ENCODE measurements at places on chromosomes 2 and 18.

DNA sequence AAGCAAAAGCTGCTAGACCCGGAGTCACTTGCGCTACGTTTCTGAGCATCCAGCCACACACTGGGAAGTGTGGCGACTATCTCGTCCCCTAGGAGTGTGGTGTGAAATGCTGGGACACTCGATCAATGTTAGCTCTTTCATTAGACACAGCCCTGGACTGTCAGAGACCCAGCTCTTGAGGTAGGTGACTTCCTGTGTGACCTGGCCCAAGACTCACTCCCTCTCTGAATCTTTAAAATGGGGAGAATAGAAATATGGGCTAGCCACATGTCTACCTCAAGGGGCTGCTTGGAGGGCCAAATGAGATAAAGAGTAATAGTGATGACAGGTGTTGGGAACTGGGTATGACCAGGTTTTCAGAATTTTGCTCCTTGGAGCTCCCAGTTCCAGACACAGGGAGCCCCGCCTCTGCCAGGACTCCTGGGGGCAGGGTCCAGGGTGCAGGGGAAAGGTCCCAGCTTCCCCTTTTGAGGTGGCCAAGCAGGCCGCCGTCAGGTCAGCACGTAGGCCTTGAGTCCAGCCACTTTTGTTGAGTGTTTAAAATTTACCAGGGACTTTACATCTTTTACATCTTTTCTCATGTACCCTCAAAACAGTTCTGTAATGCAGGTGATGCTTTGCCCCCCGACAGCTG, 36.0 kb downstream of the CTIF start:
- DNase-seq, result no peak

- DNase-seq, result no peak
These were observed 72.8 kb upstream of the TMEFF2 start for GRCh38 chr2:192267484-192267883.

DNA sequence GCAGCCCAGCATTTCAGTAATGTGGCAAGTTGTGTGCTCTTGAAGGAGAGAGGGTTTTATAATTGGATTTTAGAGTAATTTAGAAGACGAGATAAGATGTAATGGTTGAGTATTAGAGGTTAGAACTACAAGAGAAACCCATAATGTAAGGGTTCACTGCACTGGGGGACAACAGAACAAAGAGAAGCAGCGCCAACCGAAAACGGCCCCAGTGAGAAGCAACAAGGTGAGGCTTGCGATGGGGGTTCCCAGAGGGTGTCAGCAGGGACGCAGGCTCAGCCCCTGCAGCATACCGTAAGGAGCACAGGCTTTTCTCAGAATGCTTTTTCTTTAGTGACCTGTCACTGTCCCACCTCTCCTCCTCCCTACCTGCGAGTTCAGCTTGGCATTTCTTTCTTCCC, 183.9 kb upstream of the ETAA1 start:
- DNase-seq, result no peak

DNA sequence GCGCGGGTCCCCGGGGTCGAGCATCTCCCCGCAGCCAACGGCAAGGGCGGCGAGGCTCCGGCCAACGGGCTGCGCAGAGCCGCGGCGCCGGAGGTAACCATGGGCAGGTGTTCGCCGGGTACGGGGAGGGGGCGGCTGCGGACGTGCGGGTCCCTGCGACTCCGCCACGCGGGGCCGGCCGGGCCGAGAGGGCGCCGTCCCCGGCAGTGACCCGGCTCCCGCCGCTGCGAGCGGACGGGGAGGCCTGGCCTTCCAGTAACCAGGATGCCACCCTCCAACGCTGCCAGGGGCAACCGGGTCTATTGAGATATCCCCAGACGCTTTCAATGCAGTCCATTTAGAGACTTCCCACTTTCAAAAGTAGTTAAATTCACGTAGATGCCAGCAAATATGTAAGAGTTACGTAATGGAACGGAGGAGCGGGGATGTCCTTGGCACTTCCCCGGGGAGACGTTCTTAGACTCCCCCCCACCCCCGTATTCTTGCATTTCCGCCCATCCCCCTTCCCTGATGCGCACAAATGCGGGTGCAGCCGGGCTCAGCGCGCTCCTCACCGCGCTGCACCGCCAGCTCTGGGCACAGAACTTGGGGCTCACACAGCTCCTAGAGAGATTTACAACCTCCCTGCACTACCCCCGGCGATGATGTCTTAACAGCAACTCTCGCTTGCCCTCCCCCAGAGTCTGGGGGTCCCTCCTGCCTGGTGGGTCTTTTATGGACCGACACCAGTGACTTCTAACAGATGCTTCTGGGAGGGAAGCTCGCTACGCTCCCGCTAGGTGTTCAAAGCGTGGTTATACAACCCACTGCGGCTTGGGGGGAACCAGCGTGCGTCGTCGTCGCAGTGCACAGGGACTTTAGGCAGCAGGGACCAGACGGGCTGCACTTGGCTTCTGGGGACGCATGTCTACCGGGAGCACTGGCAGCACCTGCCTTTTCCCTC, 657 bp downstream of the SGPP2 start:
- DNase-seq, result peak; percentile 14

DNA sequence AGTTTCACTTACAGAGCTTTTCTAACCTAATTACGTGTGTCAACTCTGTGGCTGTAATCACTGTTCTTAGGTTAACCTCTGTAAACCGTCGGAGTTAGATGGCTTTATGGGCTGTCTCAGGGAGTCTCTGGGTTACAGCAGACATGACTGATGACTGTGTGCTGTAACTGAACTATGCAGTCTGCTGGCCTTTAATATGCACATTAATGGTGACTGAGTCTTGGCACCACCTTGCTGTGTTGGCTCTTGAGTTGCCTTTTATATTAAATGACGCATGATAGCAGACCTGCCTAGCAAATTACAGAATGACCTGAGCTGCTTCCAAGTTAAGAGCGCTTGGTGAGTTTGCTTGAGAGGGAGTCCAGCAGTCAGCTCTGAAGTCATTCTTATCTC, 90.1 kb downstream of the ACKR3 start:
- DNase-seq, result peak; percentile 2

DNA sequence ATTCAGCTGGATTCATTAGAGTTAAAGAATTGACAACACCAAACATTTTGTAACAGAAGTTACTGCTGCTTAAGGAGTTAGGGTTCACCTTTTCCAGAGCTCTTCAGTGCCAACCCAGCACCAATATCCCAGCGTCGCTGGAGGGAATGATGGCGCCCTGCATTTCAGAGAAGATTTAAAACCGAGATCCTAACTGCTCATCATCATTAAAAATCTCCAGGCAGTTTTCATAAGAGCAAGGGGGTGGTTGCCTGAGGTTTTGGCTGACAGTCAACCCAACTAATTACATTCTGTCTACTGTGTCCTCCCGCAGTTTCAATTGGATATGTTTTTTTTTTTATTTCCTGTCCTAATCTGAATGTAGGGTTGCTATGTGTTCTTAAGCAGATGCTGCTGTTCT, 509.6 kb upstream of the TCF4 start:
- no peak for DNase-seq

- no peak for DNase-seq
These were observed 69.2 kb downstream of the MYCN start for GRCh38 chr2:16009560-16009959.

GRCh38 chr2:139529080-139529479, 748.9 kb upstream of the NXPH2 start:
- no peak for DNase-seq

GRCh38 chr18:13893418-13893760, 21.9 kb downstream of the MC2R start:
- DNase-seq, result no peak

GRCh38 chr2:198874472-198874858, 583.3 kb downstream of the SATB2 start:
- DNase-seq, result no peak

DNA sequence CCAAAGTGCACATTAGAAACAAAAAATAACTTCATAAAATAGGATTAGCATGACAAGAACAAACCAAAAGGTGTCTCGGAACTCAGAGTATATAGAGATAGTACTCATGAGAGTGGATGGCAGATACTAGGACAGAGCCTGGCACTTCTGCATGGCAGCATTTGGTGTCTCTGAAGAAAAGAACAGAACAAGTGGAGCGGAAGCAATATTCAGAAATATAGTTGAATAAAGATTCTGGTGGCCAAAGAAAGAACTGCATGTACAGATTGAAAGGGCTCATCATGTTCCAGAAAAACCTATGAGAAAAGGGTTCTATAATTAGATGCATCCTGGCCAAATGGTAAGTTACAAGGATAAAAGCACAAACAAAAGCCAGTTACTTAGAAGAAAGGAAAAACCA, 90.9 kb downstream of the CCDC138 start:
- DNase-seq, result no peak
